ENCODE measurements at places on chromosomes 12 and 14.

- DNase-seq = no peak
Observed at GRCh38 chr14:70144046-70144445, 44.7 kb downstream of the SLC8A3 start.

GRCh38 chr14:24052656-24053547 lies 1.1 kb downstream of the CARMIL3 start:
- DNase-seq = no peak

- DNase-seq = peak; percentile 40
Observed at GRCh38 chr12:107402041-107403022, 283.3 kb upstream of the PWP1 start.

DNA sequence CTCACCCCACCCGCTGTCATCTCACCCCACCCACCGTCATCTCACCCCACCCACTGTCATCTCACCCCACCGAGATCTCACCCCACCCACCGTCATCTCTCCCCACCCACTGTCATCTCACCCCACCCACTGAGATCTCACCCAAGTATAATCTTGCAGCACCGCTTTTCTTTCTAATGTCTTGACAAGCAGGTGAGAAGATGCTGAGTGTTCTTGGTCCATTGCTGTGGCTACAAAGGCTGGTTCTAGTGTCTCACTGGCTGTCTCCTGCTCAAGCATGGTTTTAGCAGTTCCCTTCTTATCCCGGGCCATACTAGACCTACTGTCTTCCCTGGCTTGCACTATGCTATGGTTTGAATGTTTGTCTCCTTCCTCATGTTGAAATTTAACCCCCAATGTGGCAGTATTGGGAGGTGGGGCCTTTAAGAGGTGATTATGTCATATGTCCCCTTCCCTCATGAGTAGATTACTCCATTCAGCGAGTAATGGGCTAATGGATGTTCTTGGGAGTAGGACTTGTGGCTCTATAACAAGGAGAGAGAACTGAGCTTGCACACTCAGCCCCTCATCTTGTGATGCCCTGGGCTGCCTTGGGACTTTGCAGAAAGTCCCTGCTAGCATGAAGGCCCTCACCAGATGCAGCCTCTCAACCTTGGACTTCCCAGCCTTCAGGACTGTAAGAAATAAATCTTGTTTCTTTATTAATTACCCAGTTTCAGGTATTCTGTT lies 47.7 kb upstream of the PPP2R5C start:
- no peak for DNase-seq

GRCh38 chr12:22787557-22787956 lies 162.6 kb downstream of the ETNK1 start:
- no peak for DNase-seq

Data from NCI-H510A (cell line).